ENCODE measurements at places on chromosomes 2 and 18.

- DNase-seq, result peak; percentile 62
Observed at GRCh38 chr2:105803337-105803736, 58.6 kb downstream of the NCK2 start.

DNA sequence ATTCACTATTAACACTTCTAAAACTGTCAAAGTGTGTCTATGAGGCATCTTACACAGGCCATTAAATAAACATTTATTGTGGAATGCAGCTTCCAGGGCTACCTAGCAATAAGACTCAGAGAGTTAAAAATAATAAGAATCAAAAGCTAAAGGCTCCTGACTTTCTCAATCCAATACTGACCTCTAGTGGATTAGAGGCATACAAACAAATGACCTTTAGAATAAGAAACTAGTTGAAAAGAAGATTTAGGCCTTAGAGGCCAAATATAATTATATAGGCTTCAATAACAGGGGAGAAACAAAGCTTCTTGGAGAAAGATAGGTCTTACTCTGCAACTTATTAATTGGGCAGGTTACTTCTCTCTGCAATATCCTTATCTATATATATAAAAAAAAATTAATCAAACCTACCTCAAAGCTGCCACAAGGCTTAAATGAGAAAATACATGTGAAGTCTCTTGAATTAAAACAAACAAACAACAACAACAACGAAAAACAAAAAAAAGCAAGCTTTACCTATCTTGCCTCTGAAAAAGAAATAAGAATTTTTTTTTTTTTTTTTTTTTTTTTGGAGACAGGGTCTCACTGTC is 246.1 kb downstream of the EXOC6B start:
- no peak for DNase-seq

DNA sequence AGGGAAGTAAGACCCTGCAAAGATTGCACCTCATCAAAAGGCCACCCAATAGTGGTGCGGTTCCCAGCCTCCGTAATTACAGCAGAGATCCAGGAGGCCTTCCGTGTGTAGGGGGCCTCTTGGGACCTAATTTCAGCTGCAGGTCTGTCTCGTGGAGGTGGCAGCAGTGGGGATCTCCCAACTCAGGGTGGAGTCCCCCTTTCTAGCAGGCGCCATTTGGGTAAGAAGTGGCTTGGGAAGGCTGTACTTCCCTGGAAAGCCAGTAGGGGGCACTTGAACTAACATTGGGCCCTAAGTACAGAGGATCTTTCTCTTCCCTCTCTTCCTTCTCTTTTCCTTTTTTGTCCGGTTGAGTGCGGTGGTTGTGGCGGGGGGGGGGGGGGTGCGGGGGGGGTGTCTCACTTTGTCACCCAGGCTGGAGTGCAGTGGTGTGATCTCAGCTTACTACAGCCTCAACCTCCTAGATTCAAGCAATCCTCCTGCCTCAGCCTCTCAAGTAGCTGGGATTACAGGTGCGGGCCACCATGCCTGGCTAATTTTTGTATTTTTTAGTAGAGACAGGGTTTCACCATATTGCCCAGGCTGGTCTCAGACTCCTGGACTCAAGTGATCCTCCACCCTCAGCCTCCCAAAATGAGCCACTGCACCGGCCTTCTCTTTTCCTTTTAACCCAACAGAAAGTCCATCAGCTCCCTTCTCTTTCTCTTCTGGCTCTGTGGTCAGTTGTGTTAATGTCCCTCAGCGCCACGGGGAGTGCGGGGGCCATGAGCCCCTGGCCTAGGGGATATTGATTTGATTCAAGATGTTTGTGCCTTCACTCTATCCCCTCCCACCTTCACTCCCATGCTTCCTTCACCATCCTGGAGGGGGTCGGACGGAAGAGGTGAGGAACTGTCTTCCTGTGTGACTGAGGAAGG is 32.0 kb downstream of the CENPO start:
- peak; percentile 57 for DNase-seq

DNA sequence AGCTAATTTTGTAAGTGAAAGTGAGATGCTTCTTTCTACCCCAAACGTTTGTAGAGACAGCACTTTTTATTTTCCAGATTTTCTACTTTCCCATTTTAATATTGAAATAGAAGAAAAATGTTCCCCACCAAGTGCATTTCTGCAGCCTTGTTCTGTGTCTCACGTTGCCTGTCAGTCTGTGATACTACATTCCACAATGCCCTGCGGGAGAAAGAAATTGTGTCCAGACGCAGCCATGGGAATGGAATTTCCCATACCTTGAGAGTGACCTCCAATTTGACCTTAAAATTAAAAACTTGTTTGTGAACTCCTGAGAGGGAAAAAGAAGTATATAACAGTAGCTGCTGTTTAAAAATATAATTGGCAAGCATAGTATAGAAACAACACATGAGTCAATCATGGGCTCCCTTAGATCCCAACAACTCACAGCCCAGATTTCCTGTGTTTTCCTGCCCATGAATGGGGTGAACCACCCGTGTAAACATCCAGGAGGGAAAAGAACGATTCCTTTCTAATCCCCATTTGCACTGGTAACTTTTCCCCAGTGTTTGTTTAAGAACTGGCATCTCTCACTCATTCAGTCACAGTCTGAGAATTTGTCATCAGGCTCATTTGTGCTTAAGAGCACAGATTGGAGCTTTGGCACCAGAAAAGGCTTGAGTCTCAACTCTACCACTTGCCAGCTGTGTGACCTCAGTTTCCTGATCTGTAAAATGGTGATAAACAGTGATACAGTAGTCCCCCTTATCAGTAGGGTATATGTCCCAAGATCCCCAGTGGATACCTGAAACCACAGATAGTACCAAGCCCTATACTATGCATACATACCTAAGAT is 166.1 kb upstream of the ZNF521 start:
- DNase-seq, result no peak

DNA sequence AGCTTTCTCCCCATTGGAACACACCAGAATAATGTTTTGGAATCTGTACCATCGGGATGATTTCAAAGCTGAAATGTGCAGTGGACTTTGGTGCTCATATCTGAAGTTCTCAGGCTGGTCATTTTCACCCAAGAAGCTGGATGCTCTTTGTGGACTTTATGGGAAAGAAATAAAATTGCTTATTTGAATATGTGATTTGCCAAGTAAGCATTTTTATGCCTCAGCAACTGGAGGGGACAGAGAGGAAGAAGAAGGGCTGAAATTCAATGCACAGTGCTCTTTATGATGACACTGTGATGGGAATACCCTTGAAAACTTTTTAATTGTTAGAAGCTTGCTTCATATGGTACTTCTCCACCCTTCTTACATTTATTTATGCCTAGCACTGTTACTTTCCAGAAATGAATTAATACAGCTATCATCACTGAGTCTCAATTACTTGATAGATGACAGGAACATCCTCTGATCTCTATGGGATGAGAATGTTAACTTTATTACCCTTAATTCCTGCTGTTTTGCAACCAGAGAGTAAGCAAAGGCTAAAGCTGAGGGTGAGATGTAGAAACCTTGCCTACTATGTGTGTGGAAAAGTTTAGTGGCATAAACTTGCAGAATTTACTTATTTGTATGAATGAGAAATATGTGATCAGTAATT is 23.6 kb downstream of the SETBP1 start:
- no peak for DNase-seq

DNA sequence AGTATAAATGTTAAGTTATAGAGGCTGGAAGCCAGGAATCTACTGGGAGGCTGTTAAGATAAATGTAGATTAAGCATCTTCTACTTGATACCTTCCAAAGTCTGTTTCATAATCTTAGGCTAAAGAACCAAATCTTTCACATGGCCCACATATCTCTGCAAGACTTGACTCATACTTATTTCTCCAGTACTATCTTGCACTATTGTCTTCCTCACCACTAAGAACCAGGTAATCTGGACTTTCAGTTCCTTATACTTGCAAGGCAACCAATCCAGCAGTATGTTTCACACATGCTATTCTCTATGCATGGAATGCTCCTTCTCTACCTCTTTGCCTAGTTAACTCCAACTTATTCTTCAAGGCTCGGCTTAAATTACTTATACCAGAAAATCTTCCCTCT is 62.2 kb downstream of the RBMS1 start:
- DNase-seq, result no peak

GRCh38 chr2:36516136-36516870 is 81.7 kb downstream of the FEZ2 start:
- no peak for DNase-seq

DNA sequence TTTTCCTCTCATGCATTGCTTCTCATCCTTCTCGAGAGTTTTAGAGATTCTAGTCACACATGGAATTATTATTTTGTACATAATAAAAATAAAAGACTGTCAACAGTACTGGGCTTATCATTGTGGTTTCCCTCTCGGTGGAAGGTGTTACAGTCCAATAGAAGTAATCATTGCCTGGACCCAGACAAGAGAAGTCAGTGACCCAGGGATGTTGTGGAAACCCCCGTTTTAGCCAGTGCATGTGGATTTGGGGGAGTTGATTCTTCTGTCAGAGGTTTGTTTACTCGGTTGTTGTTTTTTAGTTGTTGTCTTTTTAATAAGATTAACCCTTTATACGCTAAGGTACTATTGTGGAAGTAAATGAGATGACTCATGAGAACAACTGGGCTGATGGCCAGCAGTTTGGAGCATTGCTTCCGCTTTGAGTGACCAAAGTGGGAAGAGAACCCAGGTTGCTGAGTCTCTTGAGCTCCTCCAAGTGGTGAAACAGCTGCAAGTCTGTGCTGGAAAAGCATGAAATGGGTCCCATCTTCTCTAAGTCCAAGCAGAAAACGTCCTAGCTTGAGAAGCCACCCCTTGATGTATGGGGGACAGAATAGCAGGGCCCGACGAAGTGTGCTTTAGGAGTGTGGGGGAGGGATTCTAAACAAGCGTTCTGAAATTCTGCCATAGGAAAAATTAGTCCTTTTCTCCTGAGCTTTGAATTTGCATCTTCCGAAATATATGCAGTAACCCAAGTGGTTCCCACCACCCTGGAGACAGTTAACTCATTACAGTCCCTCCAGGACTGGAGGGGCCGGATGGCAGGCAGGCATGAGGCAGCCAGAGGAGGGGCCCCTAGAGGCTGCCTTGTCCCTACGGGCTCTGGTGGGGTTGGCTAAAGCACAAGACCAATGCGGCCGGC is 61.8 kb upstream of the GPR45 start:
- no peak for DNase-seq

- DNase-seq, result no peak
Observed at GRCh38 chr2:239095460-239096081, 247.7 kb downstream of the TWIST2 start.

DNA sequence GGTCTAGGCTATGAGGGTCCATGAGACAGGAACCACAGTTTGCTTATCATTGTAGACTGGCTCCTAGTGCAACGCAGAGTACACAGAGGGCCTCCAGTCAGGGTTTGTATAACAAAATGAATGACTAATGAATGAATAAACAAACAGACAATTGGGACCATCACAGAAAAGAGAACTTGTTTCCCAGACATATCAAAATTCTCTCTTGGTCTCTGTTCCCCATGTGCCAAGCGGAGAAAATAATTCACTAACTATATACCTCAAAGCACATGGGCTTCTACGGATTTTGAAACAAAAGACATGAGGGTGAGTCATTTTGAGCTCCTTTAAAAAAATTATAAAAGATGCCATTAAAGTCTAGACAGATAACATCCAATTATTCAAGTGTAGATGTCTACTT is 28.0 kb downstream of the INO80C start:
- DNase-seq, result no peak

DNA sequence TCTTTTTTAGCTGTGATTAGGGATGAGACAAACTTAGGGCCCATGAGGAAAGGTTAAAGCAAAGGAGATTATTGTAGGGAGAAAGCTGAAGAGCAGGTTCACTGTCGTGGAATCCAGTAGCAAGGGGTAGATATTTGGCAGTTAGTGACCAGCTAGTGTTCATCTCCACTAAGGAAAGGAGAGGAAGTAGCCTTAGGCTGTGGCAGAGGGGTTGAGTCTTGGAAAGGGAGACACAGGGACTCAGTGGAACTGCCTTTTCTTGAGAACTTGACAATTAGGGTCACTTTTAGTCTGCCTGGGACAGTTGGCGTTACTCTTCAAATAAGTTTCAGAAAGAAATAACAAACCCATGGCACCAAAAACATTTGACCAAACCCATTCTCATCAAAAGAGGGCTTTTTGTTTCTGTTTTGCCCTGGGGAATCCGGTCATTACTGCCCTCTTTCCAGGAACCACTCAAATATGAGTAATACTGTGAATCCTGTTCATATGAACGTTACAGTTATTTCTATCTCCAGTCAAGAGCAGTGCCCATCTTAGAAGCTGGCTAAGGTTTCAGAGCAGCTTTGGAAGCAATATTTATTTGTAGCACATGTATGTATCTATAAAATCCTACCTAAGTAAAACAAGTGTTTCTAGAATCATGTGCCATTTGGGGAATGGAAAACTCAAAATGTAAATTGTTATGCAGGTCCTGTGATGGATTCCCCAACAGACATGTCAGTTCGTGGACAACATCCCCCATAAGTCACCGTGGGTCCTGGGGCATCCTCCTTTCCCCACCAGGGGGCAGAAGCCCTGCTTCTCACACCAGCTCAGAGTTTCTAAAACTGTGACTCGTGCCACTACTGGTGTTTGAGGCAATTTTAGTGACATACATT is 77.3 kb upstream of the PHLPP1 start:
- DNase-seq, result peak; percentile 82

- DNase-seq, result no peak
Observed at GRCh38 chr18:23900994-23901393, 113.6 kb upstream of the TTC39C start.

DNA sequence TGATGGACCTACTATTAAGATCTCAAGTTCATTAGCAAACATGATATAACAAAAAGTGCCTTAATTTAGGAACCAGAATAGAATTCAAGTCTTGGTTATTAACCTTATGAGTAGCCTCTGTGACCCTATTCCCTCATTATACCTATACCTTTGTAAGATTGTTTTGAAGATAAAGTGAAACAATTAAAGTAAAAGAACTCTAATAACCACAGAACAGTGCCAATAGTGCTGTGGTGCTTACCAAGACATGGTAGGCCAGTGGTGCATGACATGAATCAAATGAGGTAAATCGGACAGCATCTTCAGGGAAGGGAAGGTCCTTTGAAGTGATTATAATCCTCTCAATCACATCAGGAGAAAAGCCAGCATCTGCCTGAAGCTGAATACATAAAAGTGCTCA is 36.4 kb downstream of the METTL4 start:
- no peak for DNase-seq

DNA sequence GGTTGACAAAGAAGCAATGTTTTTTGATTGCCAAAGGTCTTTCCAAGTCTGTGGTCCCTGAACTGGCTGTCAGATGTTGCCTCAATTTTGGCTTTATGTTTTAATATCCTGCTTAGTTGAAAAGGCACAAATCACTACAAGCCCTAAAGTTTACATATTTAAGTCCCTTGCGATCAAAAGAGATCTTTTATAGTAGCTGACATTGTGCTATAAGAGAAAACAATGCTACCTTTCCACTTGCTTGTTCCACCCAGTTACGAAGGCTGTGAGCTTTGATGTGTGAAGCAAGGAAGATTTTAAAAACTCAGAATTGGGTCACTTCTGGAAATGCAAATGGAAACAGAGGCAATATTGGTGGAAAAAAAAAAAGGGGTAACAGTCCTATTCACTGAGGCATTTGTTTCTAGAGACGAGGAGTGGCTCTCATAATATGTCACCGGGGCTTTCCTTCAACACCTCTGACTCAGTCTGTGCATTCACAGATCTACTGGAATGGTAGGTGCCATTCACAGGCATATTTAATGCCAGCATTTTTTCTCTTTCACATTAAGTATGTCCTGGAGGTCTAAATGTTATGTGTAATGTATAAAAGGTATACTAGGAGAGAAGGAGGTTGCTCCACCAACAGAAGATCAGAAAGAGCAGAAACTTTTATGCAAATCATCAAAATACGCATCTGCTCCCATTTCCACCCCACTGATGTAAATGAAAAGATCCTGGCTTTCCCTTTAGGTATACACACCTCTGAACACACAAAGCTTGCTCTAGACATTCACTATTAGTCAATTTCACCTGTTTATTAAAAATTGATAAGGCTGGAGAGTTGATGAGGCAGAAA is 91.8 kb downstream of the TGIF1 start:
- no peak for DNase-seq
